ENCODE measurements at places on chromosomes 7 and 10.

- no peak for DNase-seq
Observed at GRCh38 chr10:35577926-35578617, 27.1 kb upstream of the GJD4 start.

GRCh38 chr10:128156999-128157755, 31.0 kb upstream of the MKI67 start:
- DNase-seq, result no peak

DNA sequence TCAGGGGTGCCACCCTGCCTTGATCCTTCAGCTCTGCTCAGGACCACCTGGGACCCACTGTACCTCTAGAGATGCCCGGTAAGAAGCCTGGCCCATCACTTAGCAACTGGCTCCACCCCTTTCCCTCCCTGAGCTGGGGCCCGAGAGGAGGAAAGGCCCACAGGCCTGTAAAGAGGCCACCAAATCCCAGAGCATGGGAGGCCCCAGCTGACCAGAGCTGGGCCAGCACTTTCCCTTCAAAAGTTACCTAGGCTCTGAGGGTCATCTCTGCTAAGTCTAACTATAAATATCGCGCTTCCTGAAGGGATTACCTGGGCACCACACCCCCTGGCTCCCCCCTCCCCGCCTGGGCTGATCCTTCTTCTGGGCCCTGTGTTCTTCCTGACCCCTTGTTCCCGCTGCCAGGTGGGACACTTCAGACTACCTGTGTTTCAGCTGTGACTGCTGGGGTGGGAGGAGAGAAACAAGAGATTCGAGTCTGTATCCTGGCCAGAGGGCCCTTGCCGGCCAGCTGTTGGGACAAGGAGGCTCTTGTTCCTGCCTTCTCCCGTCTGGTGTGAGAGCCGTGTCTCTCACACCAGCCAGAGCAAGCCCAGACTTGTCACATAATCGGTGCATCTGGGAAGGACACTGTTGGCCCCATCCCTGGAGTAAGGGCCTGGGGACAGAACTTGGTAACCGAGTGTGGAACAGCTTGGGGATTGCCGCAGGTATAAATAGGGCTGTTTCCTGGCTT, 22.8 kb upstream of the ANKRD2 start:
- DNase-seq, result no peak

DNA sequence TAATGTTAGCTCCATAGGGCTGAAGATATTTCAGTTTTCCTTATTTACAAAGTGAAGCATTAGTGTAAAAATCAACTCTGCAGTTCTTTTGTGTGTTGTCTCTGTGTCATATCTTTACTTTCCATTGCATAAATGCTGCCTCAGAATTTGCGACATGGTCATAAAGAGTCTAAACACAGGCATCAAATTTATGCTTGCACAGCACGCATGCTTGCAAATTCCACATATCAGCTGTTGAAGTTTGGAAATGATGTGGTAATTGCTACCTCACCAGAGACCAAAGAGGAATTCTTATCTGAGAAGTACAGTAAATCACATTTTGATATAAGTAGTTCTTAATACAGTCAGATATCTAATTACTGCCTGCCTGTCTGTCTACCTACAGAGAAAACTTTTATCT, 348.2 kb upstream of the GRM3 start:
- no peak for DNase-seq

GRCh38 chr10:102395400-102396316, at the start of gene NFKB2:
Gene NFKB2, plus strand, starts transcription at chr10:102395705. Its CDS starts 255 bp downstream, at chr10:102395960.
- no peak for DNase-seq

- DNase-seq, result no peak
Observed at GRCh38 chr10:102777711-102778453, 34.1 kb downstream of the WBP1L start.

DNA sequence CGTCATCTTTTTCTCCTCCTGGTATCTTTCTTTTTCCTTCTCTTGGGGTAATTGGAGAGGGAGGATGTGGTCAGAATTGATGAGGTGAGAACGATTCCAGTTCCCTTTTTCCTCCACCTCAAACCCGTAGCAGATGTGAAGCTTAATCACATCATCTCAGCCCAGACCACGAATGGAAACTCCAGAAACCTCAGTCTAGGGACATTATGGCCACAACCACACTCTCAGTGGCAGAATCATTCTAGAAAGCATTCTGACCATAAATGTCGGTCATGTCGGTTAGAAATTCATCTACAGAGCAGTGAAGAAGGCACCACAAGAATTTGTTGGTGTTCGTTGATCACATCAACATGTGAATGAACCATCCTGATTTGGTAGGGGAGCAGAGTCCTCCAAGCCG, 78.7 kb downstream of the GATA3 start:
- peak; percentile 75 for DNase-seq

GRCh38 chr10:95341716-95342130, 50.9 kb upstream of the PDLIM1 start:
- no peak for DNase-seq

DNA sequence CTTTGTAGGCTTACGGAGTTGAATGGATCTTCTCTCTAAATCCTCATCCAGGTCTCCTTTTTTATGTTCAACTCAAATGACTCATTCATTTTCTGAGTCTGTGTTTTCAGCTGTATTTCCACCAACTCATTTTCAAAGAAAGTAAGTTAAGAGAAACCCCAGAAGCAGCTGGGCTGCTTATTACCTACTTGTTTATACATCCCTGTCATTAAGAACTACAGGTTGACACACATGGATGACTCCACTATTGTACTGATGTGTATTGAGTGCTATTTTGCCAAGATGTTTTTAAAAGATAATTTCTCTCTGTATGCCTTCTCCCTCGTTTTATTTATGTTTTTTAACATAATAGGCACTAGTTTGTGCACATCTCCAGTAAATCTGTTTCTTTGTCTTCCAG, 41.9 kb downstream of the DGKI start:
- no peak for DNase-seq

GRCh38 chr10:35391153-35391953, 55.0 kb downstream of the CCNY start:
- DNase-seq, result no peak

Measured in GF-D8 (cell line).